ENCODE measurements at places on chromosomes 5 and 9. TPM values are rescaled to one million over a fixed set of nuclear protein-coding genes. Genes with fewer than 3 reads are reported as not detected.

DNA sequence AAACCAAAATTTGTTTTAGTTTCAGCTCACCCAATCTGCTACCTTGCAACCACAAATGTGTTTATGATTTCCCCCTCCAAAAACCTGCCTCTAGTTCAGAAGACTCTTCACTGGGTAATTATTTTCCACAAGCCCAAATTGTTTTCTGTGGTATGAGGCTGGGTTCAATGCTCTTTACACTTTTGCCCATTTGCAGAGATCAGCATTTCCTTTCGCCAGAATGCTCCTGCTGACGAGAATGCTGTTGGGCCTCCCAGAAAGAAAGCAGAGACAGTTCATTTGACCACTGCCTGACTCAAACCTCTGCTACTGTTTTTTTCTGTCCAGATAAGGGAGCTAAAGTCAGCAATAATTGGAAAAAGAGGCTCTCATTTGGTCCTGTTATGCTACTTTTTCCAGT is 427.3 kb downstream of the PDE4D start:
- ATAC-seq = no peak

GRCh38 chr9:133100506-133101355 is 20.3 kb downstream of the RALGDS start:
- no peak for ATAC-seq

DNA sequence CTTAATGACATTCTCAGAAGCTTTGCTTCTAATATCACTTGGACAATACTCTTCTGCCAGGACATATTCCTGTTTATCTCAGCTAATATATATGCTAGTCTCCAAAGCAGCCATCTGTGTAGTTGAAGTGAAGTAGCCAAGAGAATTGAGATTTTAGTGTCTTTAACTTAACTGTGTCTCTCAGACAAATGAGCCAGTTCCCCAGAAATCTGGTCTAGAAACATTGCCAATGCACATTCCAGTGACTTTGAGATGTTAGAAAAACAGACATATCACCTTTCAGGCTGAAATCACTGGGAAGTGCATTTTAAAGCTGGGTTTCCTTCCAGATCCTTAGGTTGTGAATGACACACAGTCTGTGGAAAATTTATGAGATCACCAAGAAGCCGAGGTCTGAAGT is 114.6 kb downstream of the MTX3 start:
- no peak for ATAC-seq

DNA sequence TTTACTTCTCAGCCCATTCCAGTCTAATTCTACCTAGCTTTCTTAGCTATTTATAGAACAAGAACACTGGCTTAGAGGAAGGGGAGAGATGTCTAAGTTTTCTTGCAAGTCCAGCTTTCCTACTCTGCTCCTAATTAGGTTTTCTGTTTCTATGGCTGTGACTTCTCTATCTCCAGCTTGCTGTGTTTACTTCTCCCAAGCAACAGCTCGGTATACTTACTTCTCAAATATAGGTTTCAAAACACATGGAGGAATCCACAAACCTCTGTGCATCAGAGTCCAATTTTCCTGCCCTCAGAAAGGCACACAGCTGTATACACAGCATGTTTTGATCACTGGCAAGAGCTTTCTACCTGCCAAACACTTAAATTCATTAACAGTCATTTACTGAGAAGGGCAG is 17.4 kb upstream of the HMGCR start:
- ATAC-seq = no peak

GRCh38 chr5:115708819-115709477 is 83.1 kb upstream of the TMED7 start:
- ATAC-seq = no peak

GRCh38 chr9:101354143-101354764 is 30.6 kb downstream of the BAAT start:
- no peak for ATAC-seq

GRCh38 chr9:8895106-8895860 is 1095.7 kb upstream of the DMAC1 start:
- ATAC-seq = no peak

N4BP3 gene
- total RNA-seq = 9.2 TPM
